ENCODE measurements at places on chromosomes 16 and 17. TPM values are rescaled to one million over a fixed set of nuclear protein-coding genes. Genes with fewer than 3 reads are reported as not detected.

- no peak for DNase-seq
Observed at GRCh38 chr16:86030116-86030515, 131.2 kb downstream of the IRF8 start.

DNA sequence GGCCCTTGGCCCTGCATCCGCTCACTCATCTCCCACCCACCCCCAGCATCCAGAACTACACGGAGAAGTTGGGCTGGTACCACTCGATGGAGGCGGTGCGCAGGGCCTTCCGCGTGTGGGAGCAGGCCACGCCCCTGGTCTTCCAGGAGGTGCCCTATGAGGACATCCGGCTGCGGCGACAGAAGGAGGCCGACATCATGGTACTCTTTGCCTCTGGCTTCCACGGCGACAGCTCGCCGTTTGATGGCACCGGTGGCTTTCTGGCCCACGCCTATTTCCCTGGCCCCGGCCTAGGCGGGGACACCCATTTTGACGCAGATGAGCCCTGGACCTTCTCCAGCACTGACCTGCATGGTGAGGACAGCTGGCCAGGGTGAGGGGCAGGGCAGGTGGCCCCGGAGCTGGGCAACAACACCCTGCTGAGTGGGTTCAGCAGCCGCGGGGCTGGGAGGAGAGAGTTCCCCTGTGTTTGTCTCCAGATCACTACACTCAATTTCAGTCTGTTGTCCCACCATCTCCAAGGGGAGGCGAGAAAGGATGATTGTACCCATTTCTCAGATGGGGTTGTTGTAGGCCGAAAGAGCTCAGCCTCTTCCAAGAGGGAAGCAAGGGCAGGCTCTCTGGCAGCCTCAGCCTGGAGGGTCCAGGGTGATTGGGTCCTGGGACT, 14.4 kb downstream of the MMP15 start:
- DNase-seq: no peak

DNA sequence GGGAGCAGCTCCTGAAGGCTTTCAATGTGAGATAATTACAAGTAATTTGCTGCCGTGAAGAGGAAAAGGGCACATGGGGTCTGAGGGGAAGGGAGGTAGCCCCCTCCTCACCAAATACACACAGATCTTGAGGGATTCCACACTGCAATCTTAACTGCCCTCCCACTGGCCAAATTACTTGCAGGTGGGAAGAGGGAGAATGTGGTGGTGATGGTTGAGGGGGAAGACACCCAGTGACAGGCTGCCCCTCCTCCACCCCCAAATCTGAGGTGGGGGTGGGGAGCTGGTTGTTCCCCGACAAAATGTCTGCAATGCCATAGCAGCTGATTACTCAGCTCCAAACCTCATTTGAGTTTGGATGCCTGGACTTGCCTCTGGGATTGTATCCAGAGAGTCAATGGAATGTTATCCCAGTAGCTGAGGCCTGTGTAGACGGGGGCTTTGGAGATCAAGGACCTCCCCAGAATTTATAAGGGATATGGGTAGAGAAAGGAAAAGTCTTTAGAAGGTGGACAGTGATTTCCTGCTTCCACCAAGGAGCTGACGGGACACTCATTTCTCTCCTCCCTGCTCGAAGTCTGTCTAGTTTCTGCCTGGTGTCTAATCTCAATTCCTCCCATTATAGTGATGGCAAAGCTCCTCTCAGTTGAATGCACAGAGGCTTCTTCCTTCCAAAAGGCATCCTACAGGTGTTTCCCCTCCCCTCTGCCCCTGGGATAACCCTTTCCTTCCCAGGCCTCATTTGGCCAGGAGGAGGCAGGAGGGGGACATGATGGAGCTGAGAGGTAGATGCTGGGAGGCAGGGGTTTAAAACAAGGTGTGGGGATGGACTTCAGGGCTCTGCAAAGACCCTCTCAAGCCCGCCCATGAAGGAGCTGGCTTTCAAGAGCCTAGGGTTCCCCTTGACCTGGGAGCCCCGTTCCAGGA, 8.7 kb downstream of the DLX4 start:
- no peak for DNase-seq

DNA sequence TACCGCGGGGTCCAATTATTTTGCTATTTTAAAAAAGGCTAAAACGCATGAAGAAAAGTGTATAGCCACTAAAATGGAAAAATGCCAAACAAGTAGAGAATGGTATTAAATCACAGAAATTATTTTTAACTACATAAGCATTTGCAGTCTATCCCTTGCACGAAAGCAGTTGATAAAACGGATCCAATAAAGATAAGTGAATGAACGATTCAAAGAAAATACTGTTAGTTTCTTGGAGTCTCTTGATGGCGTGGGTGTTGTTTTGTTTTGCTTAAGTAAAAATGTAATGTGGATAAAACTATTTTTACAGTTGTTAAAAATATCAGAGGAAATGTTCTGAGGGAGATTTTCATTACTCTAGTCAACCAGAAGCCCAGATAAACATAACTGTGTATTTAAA, 9.3 kb downstream of the HS3ST3A1 start:
- DNase-seq: no peak

DNA sequence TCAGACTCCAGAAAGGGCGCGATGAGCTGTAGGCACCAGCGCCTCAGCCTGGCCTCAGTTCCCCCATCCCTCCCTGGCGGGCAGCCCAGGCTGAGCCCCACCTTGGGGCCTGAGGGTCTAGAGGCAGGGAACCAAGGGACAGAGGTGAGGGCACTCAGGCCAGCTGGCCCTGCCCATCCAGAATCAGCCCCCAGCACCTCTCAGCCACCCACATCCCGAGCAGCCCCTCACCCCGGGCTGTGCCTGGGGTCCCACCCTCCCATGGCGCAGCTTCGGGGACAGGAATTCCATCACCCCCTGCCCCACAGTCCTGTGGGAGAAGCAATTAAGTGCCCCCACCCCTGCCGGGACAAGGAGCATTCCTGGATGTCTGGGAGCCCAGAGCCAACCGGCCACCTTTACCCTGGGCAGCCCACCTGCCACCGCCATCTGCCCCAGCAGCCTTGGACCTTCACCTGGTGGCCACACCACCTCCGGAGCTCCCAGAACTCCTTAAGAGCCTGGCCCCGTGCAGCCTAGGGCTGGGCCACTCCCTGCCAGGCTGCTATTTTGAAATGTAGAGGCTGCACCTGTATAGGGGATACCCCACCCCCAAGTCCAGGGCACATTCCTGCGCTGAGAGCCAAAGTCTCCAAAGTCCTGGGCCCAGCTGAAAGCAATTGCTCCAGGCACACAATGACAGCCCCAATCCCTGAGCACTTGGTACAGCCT, 33.7 kb upstream of the PVALEF start:
- DNase-seq: no peak

DNA sequence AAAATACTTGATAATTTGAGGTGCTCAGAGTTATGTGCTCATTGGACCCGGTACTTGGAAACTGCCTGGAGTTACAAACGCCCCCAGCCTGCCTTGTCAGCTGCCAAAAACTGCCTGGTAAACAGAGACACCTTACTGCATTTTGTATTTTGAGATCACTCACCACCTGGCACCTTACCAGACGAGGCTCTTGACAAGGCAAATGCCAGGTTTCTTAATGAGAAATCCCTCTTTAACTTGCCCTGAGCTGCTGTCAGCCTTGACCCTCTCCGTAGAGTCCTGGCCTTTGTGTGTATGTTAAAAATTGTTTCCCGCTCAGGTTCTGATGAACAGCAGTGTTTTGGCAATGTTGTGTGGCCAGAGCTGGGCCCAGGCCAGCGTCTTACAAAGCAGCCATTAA, 28.8 kb downstream of the SYT17 start:
- DNase-seq: no peak

DNA sequence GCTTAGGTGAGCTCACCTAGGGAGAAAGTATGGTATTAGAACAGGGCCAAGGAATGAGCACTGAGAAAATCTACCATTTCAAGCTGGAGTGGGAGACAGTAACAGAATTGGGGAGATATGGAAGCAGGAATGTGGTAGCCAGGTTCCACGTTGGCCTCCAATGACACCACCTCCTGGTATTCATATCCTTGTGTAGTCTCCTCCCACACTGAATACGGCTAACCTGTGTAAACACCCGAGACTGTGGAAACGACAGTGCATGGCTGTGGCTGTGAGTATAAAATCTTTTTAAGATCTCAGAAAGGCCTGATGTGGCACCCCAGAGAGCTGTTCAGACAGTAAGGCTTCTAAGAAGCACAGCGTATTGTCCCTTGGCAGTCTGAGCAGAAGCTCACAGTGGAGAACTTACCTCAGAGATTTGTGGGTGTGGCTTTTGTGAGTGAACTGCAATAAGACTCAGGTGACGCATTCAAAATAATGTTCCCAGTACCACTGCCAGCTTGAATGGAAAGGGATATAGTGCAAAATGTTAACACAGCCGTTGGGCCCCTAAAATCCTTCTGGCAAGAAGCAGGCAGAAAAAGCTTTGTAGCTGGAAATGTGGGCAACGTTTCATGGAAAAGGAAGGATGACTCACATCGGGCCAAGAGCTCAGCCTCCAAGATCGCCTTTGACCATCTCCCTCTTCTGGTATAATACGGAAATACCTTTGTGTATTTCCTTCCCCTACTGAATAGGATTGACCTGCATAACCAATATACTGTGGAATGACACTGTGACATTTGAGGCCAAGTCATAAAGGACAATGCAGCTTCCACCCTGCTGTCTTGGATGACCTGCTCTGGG, 14.4 kb downstream of the SDR42E1 start:
- no peak for DNase-seq

- no peak for DNase-seq
Observed at GRCh38 chr17:66142428-66142827, 49.5 kb downstream of the CEP112 start.

DNA sequence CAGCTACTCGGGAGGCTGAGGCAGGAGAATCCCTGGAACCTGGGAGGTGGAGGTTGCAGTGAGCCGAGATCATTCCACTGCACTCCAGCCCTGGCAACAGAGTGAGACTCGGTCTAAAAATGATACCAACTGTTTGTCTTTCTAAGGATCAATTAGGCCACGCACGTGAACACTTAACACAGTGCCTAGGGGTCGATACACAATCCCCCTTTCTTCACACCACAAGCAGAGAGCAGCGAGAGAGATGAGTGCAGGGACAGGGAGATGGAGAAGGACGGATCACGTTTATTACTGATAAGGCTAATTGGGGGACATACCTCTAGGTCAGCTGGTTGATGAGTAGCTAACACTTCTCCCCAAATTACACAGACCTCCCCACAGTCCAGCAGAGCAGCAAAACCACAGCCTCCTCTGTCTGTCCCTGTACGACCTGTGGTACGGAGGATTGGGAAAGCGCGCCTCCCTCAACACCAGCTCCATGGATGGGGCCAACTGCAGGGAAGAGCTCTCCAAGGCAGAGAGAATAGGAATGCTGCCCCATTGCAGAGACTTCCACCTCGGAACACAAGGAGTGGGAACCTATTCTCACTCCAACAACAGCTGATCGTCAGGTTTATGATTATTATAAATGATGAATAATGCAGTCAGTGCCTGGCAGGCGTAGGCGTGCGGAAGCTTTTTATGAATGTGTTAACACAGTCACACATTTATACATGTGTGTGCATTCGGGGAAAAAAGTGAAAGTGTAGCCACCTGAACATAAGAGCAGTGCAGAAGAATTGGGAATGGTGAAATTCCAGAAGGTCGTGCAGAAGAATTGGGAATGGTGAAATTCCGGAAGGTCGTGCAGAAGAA, 155.1 kb downstream of the C16orf95 start:
- DNase-seq: no peak

DNA sequence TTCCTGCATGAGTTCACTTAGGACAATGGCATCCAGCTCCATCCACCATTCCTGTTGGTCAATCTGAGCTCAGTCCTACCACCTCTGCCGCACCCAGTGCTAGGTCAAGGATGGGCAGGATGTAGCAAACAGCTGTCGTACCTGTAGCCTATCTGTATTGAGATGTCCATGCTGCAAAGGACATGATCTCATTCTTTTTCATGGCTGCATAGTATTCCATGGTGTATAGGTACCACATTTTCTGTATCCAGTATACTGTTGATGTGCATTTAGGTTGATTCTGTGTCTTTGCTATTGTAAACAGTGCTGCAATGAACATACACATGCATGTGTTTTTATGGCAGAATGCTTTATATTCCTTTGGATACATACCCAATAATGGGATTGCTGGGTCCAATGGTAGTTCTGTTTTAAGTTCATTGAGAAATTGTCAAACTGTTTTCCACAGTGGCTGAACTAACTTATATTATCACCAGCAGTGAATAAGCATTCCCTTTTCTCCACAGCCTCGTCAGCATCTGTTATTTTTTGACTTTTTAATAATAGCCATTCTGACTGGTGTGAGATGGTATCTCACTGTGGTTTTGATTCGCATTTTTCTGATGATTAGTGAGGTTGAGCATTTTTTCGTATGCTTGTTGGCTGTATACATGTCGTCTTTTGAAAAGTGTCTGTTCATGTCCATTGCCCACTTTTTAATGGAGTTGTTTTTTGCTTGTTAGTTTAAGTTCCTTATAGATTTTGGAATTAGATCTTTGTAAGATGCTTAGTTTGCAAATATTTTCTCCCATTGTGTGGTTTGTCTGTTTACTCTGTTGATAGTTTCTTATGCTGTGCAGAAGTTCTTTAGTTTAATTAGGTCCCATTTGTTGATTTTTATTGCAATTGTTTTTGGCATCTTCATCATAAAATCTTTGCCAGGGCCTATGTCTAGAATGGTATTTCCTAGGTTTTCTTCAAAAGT, 7.2 kb upstream of the MRTFB start:
- no peak for DNase-seq

GRCh38 chr16:27400751-27401620, 988 bp upstream of the IL21R start:
- no peak for DNase-seq

DNA sequence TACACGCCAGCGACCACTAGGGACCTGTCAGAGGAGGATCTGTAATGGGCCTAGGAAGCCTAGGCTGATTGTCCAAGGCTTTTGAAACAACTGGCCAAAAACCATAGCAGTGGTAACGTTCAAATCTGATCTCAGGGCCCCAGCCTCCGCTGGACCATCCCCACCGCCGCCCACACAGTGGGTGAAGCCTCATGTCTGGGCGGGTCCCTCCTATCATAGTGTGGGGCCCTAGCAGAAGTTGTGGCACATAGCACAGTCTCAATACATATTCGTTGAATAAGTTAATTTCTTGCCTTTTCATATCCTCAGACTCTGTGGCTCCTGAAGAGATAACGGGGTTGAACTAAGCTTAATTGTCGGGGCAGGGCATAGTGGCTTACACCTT, 818 bp downstream of the DPH1 start:
- no peak for DNase-seq

GRCh38 chr17:20105539-20106280, 96.6 kb downstream of the SPECC1 start:
- no peak for DNase-seq

GRCh38 chr16:50627419-50627818, 53.7 kb downstream of the SNX20 start:
- DNase-seq: peak; percentile 50

The PRPSAP2 gene
- total RNA-seq: 22.3 TPM

The SLC12A4 gene
- 79.2 TPM for total RNA-seq

The TBC1D26 gene
- not detected for total RNA-seq

The KRTAP2-3 gene
- not detected for total RNA-seq

The SLC5A11 gene
- 0.14 TPM for total RNA-seq

The PIRT gene
- total RNA-seq: not detected

The MAZ gene
- 77.6 TPM for total RNA-seq
